ENCODE measurements at places on chromosomes 4 and X. TPM values are rescaled to one million over a fixed set of nuclear protein-coding genes. Genes with fewer than 3 reads are reported as not detected.
A peak's percentile ranks its signal among the peaks of the same experiment; 100 is the strongest.

F9 gene
- total RNA-seq, result 0.24 TPM

AFF2 gene
- total RNA-seq, result 12.6 TPM

SULT1B1 gene
- 4.4 TPM for total RNA-seq

- H3K4me3 ChIP-seq, result no peak overlapping the region
- no peak for DNase-seq
- no peaks in the 10 kb centered on the region for H3K36me3 ChIP-seq
Observed at GRCh38 chr4:186813377-186814068, 89.9 kb upstream of the FAT1 start.

GRCh38 chr4:153115322-153116290 lies 88.6 kb upstream of the TRIM2 start:
- no peak for DNase-seq
- H3K27ac ChIP-seq, result no peak overlapping the region
- H3K4me1 ChIP-seq, result no peaks in the 10 kb centered on the region
- H3K27me3 ChIP-seq, result no peaks in the 10 kb centered on the region
- no peaks in the 10 kb centered on the region for H3K36me3 ChIP-seq
- H3K4me3 ChIP-seq, result no peak overlapping the region

DNA sequence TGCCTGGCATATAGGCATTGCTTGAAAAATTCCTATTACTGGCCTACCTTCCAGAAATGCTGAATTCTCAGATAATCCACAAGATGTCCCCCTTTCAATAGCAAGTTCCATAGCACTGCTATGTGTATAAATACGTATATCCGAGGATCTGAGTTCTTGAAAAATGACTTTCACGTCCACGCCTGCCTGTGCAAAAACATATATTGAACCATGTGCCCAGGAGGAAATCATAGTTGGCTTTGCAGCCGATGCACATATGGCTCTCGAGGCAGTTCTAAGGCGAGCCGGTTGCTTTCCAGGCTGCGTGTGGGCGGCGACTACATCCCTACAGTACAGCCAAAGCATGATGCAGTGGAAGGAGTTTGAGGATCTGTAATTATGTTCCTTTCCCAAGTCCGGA lies 55.4 kb upstream of the ESX1 start:
- H3K36me3 ChIP-seq, result no peaks in the 10 kb centered on the region
- no peaks in the 10 kb centered on the region for H3K27me3 ChIP-seq
- H3K4me1 ChIP-seq, result peaks cover 7% of the 10 kb centered on the region

FAM184B gene
- 0.12 TPM for total RNA-seq

DNA sequence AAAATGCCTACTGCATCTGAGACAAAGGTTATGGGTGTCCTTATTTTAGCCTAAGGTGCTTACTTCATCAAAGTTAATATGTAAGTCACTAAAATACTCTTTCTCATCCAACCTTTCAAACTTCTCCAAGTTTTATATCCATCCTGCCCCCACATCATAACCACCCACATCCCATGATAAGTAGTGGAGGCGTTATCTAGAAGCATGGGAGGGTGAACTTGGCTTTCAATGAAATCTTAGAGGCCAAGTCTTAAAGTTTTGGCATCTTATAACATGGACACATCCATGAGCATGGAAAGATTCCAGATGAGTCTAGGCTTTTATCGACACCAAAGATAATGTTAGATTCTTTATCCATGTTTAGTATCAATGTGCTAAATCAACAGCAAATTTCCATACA lies 22.9 kb upstream of the SEC24D start:
- no peak for DNase-seq
- H3K4me3 ChIP-seq, result no peak overlapping the region
- no peaks in the 10 kb centered on the region for H3K27me3 ChIP-seq
- H3K4me1 ChIP-seq, result no peaks in the 10 kb centered on the region
- no peak overlapping the region for H3K27ac ChIP-seq

DNA sequence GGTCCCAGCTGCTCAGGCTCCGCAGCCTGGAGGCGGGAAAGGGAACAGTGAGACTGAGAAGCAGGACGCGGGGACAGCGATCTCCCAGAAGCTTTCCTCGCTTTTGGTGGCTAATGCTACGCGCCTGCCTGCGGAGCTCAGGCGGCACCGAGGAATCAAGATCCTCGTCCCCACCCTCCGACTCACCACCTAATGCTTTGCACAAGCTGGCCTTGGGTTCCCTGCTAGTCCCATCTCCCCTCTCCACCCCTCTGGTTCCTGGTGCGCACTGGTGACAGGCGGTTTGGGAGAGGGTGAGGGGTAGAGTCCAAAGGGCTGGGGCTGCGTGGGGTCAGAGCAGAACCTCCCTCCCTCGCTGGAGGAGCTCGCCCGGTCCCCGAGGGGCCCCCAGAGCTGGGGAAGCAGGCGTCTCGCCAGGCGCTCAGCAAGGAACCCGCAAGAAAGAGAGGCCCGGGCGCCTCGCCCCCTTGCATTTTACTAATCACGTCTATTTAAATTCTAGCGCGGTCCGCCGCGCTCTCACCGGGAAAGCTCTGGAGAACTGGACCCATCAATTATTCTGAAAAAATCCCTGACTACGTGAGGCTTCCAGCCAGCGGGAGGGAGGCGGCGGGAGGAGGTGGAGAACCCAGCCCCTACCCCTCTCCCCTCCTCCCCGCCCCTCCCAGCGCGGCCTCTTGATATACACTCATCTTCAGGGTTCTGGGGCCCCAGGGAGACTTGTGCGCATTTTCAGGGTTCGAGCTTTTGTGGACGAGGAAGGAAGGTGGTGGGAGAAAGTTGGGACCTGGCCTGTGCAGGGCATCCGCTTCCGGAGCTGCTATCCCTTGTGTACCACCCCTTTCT lies 9.1 kb downstream of the POU4F2 start:
- no peak overlapping the region for H3K27ac ChIP-seq
- H3K4me1 ChIP-seq, result no peaks in the 10 kb centered on the region
- H3K27me3 ChIP-seq, result peaks cover 99% of the 10 kb centered on the region
- H3K4me3 ChIP-seq, result peak overlapping the region; percentile 6

SERPINA7 gene
- not detected for total RNA-seq

SSX2B gene
- not detected for total RNA-seq

- no peaks in the 10 kb centered on the region for H3K36me3 ChIP-seq
- no peak overlapping the region for H3K27ac ChIP-seq
- peaks cover 7% of the 10 kb centered on the region for H3K27me3 ChIP-seq
- H3K4me3 ChIP-seq, result no peak overlapping the region
- DNase-seq, result no peak
- peaks cover 29% of the 10 kb centered on the region for H3K4me1 ChIP-seq
Observed at GRCh38 chr4:8278009-8278395, 8.4 kb downstream of the HTRA3 start.

- no peak overlapping the region for H3K4me3 ChIP-seq
- peak overlapping the region; percentile 29 for H3K27ac ChIP-seq
- H3K36me3 ChIP-seq, result no peaks in the 10 kb centered on the region
- DNase-seq, result peak; percentile 68
Observed at GRCh38 chrX:72003811-72004750, 93.4 kb downstream of the NHSL2 start.

HELT gene
- total RNA-seq, result not detected

DNA sequence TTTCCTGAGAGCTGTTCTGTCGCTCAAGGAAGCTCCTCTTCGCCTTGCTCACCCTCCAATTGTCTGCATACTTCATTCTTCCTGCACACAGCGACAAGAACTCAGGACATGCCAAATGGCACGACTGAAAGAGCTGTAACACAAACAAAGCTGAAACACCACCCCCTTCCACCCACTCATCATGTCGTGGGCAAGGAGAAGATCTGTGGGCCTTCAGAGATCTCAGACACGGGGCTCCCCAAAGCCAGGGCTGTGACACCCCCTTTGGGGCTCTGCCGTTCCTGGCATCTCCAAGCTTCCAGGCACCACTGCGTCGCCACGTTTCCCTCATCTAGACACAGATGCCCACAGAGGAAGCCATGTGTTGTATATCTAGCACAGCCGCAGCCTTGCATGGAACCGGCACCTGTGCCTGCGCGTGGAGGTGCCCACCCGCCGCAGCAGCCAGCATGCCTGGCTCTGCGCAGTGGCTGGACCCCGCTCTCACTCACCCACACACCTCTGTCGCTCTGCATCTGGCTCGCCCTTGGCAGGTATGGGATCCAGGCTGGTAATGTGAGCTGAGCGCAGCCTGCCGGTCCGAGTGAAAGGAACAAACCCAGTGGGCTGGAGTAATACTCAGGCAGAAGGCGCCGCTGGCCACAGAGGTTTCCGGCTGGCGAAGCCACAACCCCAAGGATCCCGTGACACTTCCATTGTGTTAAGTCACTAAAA lies 676.4 kb upstream of the INTU start:
- no peaks in the 10 kb centered on the region for H3K27me3 ChIP-seq
- H3K36me3 ChIP-seq, result no peaks in the 10 kb centered on the region
- no peaks in the 10 kb centered on the region for H3K4me1 ChIP-seq
- H3K27ac ChIP-seq, result no peak overlapping the region

MAGEA10 gene
- total RNA-seq, result not detected

- peaks cover 4% of the 10 kb centered on the region for H3K4me1 ChIP-seq
- no peaks in the 10 kb centered on the region for H3K27me3 ChIP-seq
- no peak for DNase-seq
- H3K36me3 ChIP-seq, result no peaks in the 10 kb centered on the region
- no peak overlapping the region for H3K4me3 ChIP-seq
Observed at GRCh38 chr4:116099596-116099995, 985.8 kb downstream of the TRAM1L1 start.

BMPR1B gene
- total RNA-seq, result 9.3 TPM

- no peaks in the 10 kb centered on the region for H3K27me3 ChIP-seq
- H3K4me1 ChIP-seq, result no peaks in the 10 kb centered on the region
- DNase-seq, result no peak
- H3K36me3 ChIP-seq, result peaks cover 5% of the 10 kb centered on the region
Observed at GRCh38 chrX:119417842-119418241, 18.7 kb downstream of the SLC25A43 start.

MAGEC2 gene
- not detected for total RNA-seq

- no peak for DNase-seq
- no peaks in the 10 kb centered on the region for H3K27me3 ChIP-seq
- no peak overlapping the region for H3K27ac ChIP-seq
- no peaks in the 10 kb centered on the region for H3K36me3 ChIP-seq
Observed at GRCh38 chr4:138954428-138954827, 61.2 kb upstream of the NOCT start.

KIF4A gene
- 29.8 TPM for total RNA-seq

DNA sequence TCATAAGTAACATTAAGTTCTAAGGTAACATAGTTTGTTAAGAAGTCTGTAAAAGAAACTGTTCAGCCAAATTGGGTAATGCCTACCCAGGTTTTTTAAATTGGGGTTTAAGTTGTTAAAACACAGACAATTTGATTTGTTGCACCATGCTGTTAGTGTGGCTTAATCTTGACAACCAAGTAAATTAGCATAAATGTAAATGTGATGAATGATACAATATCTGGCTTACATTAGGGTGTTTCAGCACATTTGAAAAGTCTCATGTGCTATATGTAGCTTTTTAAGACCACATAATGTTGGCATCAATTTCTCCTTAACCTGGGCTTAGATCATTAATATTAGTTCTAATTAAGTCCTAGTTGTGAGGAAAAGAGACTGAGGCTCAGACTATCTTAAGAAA lies 72.4 kb upstream of the SMARCA5 start:
- H3K27ac ChIP-seq, result no peak overlapping the region
- no peak overlapping the region for H3K4me3 ChIP-seq
- peaks cover 4% of the 10 kb centered on the region for H3K4me1 ChIP-seq
- peaks cover 26% of the 10 kb centered on the region for H3K36me3 ChIP-seq

DNA sequence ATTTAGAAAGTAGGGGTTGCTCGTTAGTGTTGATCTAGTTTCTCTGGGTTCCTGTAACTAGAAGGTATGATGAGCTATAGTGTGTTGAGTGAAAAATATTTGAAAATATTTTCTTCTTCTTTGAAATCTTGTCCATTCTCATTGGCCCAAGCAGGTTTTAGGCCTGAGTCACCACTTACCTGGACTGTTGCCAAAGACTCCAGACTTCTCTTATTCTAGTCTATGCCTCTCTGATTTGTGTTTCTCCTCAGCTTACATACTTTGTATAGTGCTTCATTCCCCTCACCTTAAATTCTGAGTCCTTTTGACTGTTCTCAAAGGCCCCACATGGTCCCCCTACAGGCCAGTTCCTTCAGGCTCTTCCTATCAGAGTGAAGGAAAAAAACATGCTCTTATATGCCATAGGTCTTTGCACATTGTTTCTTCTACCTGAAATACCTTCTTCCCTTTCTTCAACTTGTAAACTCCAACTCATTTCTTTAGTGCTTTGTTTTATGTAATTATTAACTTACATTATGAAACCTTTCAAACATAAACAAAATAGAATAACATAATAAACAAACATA lies 258.2 kb downstream of the PPP1R2C start:
- H3K36me3 ChIP-seq, result no peaks in the 10 kb centered on the region
- H3K4me1 ChIP-seq, result peaks cover 5% of the 10 kb centered on the region
- H3K27me3 ChIP-seq, result no peaks in the 10 kb centered on the region

- H3K27me3 ChIP-seq, result no peaks in the 10 kb centered on the region
- no peaks in the 10 kb centered on the region for H3K36me3 ChIP-seq
- H3K27ac ChIP-seq, result no peak overlapping the region
- H3K4me3 ChIP-seq, result no peak overlapping the region
- H3K4me1 ChIP-seq, result peaks cover 13% of the 10 kb centered on the region
Observed at GRCh38 chr4:47468706-47469365, 5.3 kb upstream of the COMMD8 start.

GRCh38 chrX:120568609-120569008 lies 7.8 kb upstream of the CUL4B start:
- no peak for DNase-seq
- no peaks in the 10 kb centered on the region for H3K36me3 ChIP-seq
- H3K27me3 ChIP-seq, result no peaks in the 10 kb centered on the region
- no peak overlapping the region for H3K27ac ChIP-seq
- no peaks in the 10 kb centered on the region for H3K4me1 ChIP-seq

- H3K4me3 ChIP-seq, result peak overlapping the region; percentile 89
- no peaks in the 10 kb centered on the region for H3K36me3 ChIP-seq
- H3K27ac ChIP-seq, result peak overlapping the region; percentile 61
- H3K4me1 ChIP-seq, result no peaks in the 10 kb centered on the region
- H3K27me3 ChIP-seq, result peaks cover 58% of the 10 kb centered on the region
Observed at GRCh38 chr4:74793757-74794381, 454 bp downstream of the BTC start.

DNA sequence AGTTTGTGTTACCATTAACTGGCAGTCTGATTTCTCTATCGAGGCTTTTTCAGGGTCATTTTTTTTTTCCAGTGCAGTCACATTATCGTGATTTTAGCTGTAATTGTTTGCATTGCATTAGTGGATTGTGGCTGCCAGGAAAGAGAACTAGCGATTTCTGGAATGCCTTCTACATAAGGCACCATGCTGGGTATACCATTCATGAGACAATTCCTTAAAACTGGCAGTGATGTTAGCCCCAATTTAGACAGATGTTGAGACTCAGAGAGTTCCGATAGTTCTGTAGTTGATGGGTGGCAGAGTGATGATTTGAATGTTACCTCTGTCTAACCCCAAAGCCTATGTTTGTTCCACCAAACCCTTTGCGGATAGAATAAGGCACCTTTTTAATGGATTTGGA lies 175.4 kb upstream of the TENM3 start:
- H3K4me1 ChIP-seq, result peaks cover 15% of the 10 kb centered on the region
- no peak overlapping the region for H3K4me3 ChIP-seq
- H3K27me3 ChIP-seq, result no peaks in the 10 kb centered on the region
- no peak for DNase-seq

DNA sequence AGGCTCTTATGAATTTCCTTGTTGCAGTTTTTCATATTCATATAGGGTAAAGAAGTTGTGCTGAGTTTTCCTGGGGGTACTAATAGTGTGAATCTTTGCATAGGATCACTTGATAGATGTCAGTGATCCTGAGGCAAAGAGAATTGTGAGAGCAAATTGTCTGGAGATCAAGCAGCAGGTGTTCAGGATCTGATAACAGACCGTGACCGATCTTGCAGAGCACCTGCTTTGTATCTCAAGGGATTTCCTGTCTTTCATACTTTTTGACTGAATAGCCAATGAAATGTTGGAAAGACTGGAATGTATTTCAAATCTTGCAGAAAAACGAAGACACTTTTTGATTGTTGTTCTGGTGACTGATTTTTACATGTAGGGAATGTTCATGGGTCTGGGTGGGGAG lies 914.5 kb downstream of the STIM2 start:
- no peak overlapping the region for H3K4me3 ChIP-seq
- no peaks in the 10 kb centered on the region for H3K36me3 ChIP-seq
- no peak for DNase-seq
- no peak overlapping the region for H3K27ac ChIP-seq
- no peaks in the 10 kb centered on the region for H3K4me1 ChIP-seq

PALLD gene
- 93.5 TPM for total RNA-seq
